K562 (cell line): ENCODE measurements at places on chromosomes 7 and 10.

DNA sequence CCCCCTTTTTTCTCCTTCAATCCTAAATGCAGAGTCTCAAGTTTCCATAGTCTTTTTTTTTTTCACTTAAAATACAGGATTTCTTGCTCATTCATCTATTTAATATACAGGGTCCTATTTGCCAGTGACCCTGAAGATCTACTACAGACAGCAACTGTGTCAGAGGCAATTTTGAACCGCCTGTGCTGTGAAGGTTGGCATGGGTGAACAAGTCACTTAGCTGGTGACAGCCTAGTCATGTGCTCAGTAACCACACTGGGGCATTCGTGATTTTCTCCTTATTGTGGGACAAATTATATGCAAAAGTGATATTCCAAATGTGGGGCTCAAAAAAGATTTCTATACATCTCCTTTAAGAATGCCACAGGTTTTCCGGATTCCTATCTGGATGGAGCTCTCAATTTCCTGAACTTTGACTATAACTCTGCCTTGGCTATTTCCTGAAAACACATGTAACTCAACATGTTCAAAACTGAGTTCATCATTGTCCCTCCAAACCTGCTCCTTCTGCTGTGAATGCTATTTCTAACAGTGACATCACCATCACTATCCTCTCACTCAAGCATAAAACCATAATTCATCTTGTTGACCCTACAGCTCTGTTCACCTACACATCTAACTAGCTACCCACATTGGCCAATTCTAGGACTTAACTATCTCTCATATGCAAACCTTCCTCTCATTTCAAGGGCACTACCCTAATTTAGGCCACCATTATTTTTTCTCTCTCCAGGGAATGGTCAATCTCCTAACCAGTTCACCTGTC is 36.7 kb downstream of the CDK6 start:
- no peak for DNase-seq

GRCh38 chr10:124066781-124067714 is 26.4 kb downstream of the CHST15 start:
- no peak for DNase-seq

DNA sequence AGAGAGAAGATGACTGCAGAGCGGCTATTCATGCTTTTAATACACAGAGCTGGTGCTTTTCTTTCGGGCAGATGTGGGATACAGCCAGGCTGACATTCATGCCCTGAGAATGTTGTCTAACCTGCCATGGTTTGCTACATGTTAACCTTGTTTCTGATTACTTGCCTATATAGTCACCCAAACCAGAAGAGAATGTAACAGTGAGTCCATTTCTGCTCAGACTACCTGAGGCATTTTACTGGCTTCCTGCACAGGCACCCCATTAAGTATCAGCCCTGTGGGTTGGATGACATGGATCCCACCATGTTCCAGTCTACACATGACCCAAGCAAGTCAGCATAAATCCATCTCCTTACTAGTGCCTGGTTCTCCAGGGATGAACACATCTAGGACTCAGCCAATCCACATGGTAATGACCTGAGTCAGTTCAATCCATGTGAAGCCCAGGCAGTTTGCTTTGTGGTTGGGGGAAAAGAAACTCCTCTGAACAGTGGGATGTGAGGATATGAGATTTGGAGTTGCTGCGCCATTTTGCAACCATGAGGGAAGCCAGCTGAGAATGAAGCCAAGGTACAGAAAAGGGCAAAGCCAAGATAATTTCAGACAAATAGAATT is 55.7 kb upstream of the MKX start:
- no peak for DNase-seq

- no peak for DNase-seq
Measured at GRCh38 chr10:107067843-107068242, 96.7 kb downstream of the SORCS1 start.

DNA sequence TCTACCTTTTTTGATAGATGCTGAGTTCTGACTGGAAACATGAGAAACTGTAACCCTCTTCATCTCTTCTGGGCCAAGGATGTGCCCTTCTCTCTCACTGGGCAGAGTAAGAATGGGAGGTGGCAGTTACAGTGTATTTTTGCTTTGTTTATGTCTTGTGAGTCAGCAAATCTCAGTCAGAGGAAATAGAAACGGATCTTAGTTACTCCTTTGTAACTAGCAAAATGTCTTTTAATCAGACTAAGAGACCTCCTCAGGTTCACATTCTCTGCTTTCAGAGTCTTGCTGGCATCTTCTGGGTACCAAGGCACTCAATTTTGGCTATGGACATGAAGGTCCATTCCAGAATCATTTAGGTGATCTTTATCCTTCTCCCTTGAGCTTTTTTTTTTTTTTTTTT is 70.9 kb downstream of the HHEX start:
- DNase-seq = peak; percentile 31

DNA sequence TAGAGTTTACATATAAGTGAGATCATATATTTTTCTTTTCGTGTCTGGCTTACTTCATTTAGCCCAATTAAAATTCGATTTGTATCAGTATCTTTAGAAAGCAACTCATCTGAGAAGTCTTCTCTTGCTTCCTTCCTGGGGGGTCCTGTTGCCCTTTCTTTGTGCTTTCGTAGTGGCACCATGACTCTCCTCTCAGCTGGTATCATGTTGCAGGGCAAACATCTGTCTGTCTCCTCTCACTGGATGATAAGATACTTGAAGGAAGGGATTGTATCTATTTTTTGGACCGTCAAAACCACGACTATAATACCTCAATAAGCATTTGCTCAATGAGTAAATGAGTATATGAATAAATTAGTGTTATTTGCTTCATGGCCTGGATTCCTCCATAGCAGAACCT is 382.5 kb upstream of the SORCS1 start:
- DNase-seq = no peak

GRCh38 chr10:70347321-70347720 is 35.1 kb downstream of the LRRC20 start:
- no peak for DNase-seq

GRCh38 chr7:31957756-31958155 is 112.5 kb downstream of the PDE1C start:
- DNase-seq = no peak

GRCh38 chr7:144987686-144988085 is 151.8 kb upstream of the TPK1 start:
- DNase-seq = no peak

- no peak for DNase-seq
Measured at GRCh38 chr10:100718197-100718742, 27.1 kb upstream of the PAX2 start.

DNA sequence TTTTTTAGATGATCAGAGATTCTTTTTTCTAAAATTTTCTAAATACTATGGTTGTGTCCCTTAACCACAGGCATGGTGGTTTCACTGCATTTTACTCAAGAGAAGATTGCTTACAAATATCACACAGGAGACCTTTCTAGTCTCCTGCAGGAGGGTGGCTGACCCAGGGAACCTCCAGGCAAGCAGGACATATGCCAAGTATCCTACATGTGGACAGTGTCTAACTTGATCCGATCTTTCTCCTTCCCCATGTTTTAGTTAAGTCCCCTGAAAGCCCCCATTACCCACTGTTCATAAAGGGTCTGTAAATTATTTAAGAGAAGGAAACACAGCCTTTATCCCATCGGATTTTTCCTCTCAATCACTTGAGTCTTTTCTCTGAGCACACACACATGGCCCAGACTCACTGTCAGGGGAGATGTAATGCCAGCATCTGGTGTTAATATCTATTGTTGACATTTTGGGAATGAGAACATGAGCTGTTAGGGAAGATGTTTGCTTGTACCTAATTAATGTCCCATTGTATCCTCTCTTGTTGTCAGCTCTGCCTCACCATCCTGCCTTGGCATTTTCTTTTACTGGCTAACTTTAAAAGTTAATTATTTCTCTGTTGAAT is 755.2 kb downstream of the AUTS2 start:
- DNase-seq = no peak

GRCh38 chr10:19706904-19707303 is 109.3 kb upstream of the PLXDC2 start:
- DNase-seq = no peak

GRCh38 chr7:134827889-134828288 is 48.5 kb downstream of the CALD1 start:
- no peak for DNase-seq

DNA sequence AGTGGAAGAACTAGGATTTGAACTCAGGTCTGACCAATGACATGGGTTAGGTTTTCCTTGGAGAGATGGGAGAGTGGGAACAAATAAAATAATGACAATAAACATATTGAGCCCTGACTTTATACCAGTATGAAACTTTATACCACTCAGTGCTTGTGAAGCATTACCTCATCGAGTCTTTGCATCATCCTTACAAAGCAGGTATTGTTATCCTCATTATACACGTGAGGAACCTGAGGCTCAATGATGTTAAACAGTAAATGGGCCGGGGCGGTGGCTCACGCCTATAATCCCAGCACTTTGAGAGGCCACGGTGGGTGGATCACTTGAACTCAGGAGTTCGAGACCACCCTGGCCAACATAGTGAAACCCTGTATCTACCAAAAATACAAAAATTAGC is 47.7 kb downstream of the HHEX start:
- DNase-seq = no peak

GRCh38 chr7:87944547-87944946 is 10.5 kb downstream of the ADAM22 start:
- DNase-seq = no peak

GRCh38 chr10:70265032-70265689 is 18.6 kb downstream of the NPFFR1 start:
- DNase-seq = peak; percentile 54

GRCh38 chr10:33248638-33249037 is 85.8 kb downstream of the NRP1 start:
- no peak for DNase-seq

GRCh38 chr7:48976850-48977249 is 52.5 kb downstream of the CDC14C start:
- DNase-seq = no peak

GRCh38 chr10:97128516-97129154 is 57.1 kb downstream of the SLIT1 start:
- DNase-seq = no peak

GRCh38 chr7:9407816-9408215 is 974.4 kb downstream of the NXPH1 start:
- no peak for DNase-seq

DNA sequence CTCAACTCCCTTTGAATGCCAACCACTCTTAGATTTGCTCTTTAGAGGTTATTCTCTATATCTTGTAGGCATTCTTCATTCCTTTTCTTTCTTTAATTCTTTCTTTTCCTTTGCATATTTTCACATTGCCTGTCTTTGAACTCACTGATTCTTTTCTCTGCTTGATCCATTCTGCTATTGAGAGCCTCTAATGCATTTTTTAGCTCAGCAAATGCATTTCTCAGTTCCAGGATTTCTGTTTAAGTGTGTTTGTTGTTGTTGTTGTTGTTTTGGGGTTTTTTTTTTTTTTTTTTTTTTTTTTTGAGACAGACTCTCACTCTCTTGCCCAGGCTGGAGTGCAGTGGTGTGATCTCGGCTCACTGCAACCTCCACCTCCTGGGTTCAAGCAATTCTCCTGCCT is 71.6 kb downstream of the FBXL13 start:
- no peak for DNase-seq

DNA sequence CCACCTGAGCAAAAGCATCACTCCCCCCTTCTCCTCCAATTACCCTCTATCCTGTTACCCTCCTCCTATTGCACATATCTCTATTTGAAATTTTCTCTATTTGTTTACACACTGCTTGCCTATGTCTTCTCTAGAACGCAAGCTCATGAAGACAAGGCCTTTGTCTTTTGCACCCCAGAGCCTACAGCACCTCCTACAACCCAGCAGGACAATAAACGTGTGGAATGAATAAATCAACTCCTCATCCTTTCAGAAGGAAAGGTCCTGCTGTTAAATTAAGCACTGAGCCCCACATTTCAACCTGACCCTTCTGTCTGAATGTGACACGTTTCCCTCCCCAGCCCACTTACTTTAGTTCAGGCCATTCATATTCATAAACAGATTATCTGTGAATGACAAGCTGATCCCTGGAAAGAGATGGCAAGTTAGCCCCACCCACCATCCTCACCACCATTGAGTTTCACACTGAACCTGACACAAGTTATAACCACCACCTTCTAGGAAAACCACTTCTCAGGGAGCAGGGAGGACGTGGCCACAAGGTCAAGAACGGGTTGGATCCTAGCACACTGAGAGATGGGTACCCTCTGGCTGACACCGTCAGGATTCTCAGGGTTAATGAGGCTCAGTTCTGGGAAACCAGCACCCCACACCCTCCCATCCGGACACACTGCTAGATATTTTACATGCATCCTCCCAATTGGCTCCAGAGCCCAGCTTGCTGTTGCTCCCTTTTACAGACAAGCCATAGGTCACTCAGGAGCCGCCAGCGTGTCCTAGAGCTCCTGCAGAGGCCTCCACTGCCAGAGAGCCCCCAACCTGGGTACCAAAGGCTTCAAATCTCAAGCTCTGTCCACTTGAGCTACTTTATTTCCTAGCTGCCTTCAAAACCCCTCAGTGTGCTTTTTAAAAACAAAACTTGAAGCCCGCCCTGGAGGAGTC is 934 bp downstream of the PRTFDC1 start:
- peak; percentile 90 for DNase-seq

DNA sequence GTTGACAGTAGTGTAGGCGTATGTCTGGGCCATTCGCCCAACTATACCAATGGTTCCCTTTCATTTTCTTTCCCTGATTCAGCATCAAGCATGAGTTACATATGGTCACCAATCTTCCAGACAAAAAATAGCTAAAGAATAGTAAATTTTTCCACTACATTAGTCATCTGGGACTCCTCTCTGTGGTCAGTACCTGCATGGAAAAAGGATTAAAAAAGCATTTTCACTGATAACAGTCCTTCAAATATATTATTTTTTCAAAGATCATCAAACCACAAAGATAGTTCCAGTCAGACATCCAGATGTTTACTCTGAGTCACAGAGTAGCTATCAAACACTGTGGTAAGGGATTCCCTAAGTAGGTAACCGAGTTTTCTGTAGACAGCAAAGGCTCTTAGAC is 302.6 kb upstream of the SEMA3D start:
- DNase-seq = no peak

DNA sequence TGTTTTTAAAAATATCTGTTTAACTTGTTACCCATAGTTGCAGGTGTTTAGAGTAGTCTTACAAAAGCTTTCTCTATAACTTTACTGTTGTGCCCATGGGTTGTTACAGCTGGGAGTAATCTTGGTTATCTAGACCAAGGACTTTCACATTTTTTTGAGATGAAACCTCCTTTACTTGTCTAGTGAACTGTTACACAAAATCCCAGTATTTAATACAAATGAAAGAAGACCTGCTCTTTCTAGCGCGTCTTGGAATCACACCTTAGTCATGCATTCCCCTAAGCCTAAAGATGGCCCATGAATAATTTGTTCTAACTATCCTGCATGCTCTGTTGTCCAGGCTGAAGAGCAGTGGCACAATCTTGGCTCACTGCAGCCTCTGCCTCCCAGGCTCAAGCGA is 38.0 kb downstream of the CSGALNACT2 start:
- no peak for DNase-seq
